ENCODE measurements at places on chromosomes 5 and 9. TPM values are rescaled to one million over a fixed set of nuclear protein-coding genes. Genes with fewer than 3 reads are reported as not detected.

DNA sequence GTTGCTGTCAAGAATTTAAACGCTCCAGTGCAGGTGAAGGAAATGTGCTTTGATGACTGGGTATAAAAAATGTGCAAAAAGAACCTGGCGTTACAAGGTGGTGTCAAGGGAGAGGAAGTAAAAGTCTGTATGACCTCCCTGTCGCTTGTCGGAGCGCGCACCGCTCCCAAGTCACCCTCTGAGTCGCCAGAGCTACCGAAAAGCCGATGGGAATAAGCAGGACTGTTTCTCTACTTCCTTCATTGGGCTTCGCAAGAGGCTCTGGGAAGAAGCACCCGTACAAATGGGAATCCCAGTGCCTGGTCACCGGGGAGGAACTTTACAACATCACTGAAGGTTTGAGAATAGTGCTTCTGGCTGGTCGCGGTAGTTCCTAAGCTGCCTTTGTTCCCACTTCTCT, 1.3 kb upstream of the DMRT2 start:
- no peak for ATAC-seq

DNA sequence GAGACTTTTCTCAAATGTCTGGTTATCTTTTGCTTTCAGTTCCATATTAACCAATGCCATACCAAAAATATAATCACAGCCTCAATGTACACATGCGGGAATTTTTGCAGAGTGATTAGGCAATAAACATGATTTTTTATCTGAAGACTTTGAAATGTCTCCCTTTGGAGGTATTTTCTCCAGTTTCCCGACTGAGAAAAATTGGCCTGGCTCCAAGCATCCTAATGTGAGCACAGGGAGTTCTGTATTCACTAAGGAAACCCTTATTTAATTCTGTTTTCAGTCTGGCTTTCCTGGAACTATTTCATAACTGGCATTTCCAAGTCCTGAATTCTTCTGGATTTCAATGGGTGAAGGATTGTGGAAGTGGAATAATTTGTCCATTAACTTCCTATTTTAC, 8.5 kb downstream of the HCN1 start:
- ATAC-seq = no peak

SLC4A9 gene
- total RNA-seq = not detected

DNA sequence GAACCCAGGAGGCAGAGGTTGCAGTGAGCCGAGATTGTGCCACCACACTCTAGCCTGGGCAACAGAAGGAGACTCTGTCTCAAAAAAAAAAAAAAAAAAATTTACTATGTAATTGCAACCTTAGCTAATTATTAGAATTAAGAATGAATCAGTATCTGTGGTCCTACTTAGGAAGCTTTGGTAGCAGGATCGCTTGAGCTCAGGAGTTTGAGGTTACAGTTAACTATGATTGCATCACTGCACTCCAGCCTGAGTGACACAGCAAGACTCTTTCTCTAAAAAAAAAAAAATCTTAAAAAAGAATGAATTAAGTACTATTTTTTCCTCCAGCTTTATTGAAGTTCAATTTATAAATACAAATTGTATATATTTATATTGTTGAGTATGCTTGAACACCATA, 16.7 kb downstream of the NDUFAF2 start:
- no peak for ATAC-seq
